ENCODE measurements at places on chromosomes 16 and 17.

DNA sequence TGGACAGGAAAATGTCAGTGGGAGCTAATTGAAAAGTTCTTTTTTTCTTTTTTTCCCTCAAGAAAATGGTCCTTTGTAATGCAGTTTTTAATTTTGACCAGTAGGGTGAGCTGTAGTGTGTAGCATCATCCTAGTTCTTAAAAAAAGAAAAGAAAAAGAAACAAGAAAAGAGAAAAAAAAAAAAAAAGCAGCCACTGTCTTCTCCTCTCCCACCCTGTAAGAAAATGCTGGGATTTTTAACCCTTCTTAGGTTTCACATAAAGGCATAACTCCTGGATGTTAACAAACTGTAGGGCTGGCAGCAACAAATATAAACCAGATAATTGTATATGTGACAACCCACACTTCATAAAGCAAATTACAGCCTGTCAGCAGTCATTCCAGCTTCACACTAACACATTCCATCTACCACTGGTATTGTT, 78.1 kb downstream of the SKAP1 start:
- DNase-seq: peak; percentile 54

DNA sequence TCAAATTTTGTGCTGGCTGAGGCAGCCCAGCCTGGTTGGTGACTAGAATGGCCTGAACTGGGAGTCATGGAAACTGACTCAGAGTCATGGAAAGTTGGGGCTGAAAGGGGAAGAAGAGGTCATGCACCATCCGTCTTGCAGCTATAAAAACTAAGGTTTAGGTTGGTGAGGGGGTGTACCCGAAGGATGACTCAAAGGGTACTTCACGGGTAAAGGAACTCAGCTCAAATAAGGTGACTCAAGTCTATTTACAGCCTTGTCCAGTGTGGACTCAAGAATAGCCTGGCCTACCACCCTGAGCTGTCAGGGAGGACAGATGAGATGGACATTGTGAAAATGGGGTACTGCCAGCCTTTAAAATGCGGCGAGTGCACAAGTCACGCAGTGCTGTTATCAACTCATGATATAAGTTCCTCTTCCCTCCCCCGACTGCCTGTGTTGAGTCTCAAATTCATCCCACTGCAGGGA, 18.6 kb downstream of the CD300LB start:
- peak; percentile 55 for DNase-seq

GRCh38 chr17:79942011-79942405, 93.7 kb downstream of the TBC1D16 start:
- DNase-seq: no peak

GRCh38 chr16:54347961-54348360, 61.4 kb upstream of the IRX3 start:
- no peak for DNase-seq

GRCh38 chr16:66419527-66419926, 7.6 kb upstream of the BEAN1 start:
- DNase-seq: no peak

DNA sequence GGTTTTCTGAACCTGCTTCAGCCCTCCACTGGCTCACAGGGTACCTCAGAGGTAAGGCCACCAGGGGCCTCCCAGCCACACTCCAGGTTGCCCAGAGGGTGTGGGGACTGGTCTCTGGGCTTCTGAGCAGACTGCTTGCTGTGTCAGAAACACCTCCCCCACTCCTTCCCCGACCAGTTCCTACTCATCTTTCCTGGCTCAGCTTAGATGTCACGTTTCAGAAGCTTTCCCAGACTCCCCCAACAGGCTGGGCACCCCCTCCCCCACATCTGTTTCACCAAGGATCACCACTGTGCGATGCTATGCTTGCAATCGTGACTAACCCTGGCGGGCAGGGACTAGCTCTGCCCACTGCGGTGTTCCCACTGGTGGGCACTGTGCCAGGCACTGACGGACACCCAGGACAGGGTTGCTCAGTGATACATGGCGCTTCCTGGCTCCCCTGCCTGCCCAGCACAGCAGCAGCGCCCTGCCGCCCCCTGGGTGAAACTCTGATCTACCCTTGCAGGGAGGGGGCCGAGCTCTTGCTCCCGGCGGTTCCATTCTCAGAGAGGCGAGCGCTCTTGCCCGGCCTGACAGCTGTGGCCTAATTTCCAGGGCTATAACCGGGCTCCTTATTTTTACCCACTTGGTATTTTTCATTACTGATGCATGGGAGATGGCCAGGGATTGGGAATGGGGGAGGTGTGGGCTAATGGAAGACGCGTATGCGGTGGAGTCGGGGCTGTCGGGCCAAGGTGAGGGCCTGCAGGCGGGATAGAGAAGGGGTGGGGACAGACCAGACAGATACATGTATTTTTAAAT, 29.4 kb upstream of the MTSS2 start:
- DNase-seq: peak; percentile 97

Measured in H4 (cell line).